GM12864 (cell line): ENCODE measurements at places on chromosomes 16 and 17.

DNA sequence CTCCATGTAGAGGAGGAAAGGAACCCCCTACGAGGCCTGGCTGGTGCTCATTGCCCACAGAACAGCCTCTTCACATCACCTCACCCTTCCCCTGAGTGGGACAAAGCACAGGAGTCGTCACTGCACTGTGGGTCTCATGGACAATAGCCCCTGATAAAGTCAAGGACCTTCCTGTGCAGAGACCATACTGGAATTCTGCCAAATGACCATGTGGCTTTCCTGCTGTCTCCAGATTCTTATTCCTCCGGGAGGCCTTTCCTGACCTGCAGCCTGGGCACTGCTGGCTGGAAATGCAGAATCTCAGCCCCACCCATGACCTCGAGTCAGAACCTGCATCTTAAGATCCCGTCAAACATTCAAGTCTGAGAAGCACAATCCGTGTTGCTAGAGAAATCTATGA, 60.5 kb upstream of the ERN1 start:
- no peak for DNase-seq

GRCh38 chr16:61435346-61435745, 600.9 kb downstream of the CDH8 start:
- DNase-seq = no peak

DNA sequence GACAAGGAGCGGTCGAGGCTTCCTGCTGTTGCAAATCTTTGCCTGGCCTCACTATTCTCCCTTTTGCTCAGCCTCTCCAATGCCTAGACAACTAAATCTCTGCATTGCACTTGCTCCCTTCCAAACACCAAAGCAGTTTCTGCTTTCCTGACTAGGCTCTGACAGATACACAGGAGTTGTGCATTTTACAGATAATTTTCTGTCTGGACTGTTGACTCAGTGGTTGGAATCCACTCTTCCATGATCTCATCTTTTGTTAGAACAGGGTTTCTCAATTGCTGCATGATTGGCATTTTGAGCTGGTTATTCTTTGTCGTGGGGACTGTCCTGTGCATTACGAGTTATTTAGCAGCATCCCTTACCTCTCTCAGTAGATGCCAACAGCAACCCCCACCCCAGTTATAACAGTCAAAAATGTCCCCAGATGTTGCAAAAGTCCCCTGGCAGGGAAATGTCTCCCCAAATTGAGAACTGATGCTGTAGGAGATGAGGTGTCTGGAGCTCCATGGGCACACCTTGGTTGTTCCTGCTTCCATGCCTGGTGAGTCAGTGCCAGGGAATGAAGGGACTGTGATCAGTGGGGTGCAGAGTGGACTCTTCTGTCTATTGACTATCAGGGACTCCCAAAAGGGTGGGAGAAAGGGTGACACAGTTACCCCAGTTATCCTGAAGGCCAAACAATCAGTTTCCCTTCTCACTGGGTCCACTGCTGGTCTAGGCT, 557.4 kb upstream of the PSMD7 start:
- no peak for DNase-seq

GRCh38 chr16:11079652-11080187, 135.4 kb downstream of the CLEC16A start:
- no peak for DNase-seq

- no peak for DNase-seq
Observed at GRCh38 chr17:17344507-17345293, 41.5 kb downstream of the NT5M start.

- DNase-seq = peak; percentile 83
Observed at GRCh38 chr17:49210158-49211029, at the start of the genes ABI3 and GNGT2. TSS of gene ABI3 (plus strand) at chr17:49210707. CDS start at chr17:49210725, 18 bp downstream. TSS of gene GNGT2 (minus strand) at chr17:49210574. CDS start at chr17:49207422, 3,152 bp downstream.

DNA sequence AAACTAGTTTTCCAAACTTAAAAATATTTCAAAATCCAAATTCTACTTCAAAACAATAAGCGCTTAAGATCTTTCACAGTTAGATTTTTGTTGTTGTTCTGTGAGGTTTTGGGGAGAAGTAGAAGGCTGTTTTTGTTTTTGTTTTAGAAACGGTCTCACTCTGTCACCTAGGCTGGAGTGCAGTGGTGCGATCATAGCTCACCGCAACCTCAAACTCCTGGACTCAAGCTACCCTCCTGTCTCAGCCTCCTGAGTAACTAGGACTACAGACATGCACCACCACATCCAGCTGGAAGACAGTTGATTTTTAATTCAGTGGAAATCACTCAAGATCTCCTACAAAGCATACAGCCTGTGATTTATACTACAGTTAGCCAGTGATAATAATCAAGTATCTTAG, 2.7 kb downstream of the SHCBP1 start:
- no peak for DNase-seq

DNA sequence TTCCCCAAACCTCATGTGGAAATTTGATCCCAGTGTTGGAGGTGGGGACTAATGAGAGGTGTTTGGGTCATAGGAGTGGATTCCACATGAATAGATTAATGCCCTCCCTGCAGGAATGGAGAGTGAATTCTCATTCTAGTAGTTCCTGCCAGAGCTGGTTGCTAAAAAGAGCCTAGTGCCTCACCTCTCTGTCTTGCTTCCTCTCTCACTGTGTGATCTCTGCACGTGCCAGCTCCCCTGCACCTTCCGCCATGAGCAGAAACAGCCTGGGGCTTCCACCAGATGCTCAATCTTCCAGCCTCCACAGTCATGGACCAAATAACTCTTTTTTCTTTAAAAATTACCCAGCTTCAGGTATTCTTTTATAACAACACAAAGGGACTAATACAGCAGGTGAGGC, 72.9 kb upstream of the CLEC3A start:
- no peak for DNase-seq

- no peak for DNase-seq
Observed at GRCh38 chr17:28973425-28973824, 22.1 kb upstream of the PHF12 start.

GRCh38 chr16:67862623-67863583, 9.9 kb upstream of the EDC4 start:
- DNase-seq = no peak

DNA sequence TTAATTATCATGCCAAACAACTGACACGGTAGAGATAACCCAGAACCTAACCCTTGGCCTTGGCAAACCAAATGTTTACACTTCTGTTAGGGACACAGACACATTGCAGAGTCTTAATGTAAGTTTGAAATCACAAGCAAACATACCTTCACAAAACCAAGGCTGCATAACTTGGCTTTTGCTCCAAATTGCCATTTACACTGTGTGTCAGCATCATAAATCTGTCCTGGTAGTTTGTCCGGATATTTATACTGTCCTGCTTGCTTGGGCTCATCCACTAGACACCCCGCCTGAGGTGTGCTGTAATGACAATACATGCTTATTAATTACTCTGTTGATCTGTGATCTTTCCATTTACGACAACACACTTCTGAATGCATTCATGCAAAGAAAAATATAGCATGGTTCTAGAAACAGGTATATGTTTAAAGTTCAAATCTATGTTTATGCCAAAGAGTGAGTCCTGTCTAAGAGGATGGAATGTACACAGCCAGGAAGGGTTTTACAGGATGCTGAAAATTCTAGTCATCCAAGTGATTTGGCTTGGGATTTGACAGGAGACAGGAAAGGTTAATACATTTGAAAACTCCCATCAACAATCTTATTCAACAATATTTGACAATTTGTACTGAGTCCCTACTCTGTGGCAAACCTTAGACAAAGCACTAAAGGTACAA, 81.1 kb downstream of the ADAMTS18 start:
- no peak for DNase-seq

GRCh38 chr17:988561-988960, 8.4 kb upstream of the TIMM22 start:
- DNase-seq = no peak

DNA sequence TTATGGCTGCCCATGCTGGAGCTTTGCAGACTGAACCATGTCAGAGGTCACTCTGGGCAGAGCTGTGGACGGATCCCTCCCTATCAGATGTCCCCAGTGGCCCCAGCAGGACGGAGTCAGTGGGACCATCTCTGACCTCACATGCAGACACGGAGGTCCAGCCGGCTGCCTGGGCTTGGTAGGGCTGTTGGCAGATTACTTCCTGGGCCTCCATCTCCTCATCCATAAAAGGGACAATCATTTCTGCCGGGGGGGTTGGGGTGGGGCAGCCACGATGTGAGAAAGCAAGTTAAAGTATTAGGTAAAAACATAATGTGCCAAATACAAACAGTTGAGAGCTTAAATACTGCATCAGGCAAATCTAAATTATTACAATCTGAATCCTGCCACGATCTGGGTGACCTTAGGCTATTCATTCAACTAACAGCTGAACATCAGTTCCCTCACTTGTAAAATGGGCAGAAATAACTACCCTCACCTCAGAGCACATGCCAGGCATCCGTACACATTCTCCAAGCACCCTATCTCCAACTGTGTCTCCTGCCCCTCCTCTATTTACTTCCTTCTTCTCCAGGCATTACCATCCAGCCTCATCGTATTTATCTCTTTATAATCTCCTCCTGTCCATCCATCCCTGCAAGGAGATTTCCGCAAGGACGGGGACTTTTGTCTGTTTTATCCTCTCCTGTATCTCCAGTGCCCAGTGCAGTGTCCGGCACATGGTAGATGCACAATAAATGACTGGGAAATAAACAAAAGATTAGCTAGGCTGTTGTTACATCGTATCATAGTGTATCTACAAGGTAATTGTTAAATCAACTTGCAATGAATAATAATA, 192.3 kb upstream of the FOXF1 start:
- no peak for DNase-seq

- DNase-seq = no peak
Observed at GRCh38 chr16:85812031-85812807, 12.7 kb downstream of the COX4I1 start.

- DNase-seq = no peak
Observed at GRCh38 chr17:4658478-4659305, 17.2 kb upstream of the ALOX15 start.

DNA sequence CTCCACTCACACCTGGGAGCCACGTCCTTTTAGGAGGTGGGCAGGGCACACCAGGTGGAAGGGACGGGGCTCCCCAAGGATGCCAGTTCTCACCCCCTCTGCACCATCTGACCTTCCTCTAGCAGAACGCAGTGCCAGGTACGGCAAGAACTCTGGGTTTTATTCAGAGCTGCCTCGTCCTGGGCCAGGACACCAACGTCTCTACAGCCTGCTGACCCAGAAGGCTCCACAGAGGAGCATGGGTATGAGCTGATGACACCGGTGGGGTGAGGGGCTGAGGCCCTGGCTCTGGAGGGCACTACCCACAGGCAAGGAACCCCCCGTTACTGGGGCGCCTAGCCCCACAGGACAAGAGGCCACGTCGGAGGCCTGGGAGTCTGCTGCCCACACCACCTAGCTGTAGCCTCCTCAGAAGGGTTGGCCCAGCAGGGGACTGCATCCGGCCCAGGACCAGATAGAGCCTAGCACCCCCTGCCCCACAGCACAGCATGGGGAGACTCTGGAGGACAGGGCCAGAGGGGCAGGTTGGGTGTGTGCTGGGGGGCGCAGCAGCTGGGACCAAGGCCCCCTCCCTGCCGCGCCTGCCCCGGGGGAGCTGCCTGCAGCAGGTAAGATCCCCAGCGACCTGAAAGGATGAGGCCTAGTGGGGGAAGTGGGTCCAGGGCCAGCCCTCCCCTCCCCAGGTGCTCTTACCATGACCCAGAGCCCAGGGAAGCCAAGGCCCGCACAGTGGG, 13.9 kb downstream of the BCAR1 start:
- DNase-seq = no peak

GRCh38 chr16:78399384-78399783, 299.9 kb downstream of the WWOX start:
- no peak for DNase-seq

DNA sequence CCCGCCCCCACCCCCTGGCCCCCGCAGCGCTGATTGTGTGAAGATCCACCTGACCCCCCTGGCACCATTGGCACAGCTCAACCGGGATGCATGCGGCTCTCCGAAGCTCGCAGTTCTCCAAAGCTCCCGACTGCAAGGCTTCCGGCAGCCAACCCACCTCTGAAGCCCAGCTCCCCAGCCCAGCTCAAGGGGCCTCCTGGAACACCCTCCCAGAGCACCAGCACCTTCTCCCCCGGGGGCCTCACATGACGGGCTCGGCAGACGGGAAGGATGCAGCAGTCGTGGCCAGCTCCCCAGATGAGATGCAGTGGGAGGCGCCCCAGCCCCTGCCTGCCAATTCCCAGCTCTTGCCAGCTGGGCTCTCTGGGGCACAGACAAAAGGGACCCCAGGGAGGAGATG, 215.3 kb downstream of the ZNF423 start:
- DNase-seq = no peak

GRCh38 chr17:67044016-67044772, at the start of gene CACNG1:
TSS of gene CACNG1 (plus strand) at chr17:67044554. CDS start at chr17:67044661, 107 bp downstream.
- DNase-seq = no peak

GRCh38 chr17:80527016-80527645, 17.5 kb upstream of the RPTOR start:
- DNase-seq = no peak

DNA sequence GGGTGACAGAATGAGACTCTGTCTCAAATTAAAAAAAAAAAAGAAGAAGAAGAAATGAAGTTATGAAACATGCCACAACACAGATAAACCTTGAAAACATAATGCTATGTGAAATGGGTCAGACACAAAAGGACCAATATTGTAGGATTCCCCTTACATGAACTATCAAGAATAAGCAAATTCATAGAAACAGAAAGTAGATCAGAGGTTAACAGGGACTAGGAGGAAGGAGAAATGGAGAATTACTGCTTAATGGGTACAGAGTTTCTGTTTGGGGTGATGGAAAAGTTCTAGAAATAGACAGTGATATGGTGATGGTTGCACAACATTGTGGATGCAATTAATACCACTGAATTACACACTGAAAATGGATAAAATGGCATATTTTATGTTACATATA, 16.3 kb downstream of the RANBP10 start:
- DNase-seq = no peak

DNA sequence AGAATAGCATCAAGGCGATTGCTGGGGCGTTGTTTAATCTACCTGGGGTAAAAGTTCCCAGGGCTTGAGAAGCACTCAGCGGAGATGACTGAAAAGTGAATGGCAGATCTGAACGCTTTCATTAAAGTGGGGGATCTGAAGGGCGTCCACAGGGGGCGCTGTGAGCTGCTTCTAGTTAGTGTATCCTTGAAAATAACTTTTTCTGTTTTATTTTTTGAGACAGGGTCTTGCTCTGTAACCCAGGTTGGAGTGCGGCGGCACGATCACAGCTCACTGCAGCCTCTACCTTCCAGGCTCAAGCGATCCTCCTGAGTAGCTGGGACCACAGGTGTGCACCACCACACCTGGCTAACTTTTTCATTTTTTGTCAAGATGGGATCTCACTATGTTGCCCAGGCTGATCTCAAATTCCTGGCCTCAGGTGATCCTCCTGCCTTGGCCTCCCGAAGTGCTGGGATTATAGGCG, 360.4 kb downstream of the SEC14L1 start:
- DNase-seq = no peak
